Breast epithelium (tissue), 4 donors: ENCODE measurements at places on chromosomes 6 and 20. TPM values are rescaled to one million over a fixed set of nuclear protein-coding genes. Genes with fewer than 3 reads are reported as not detected.

DNA sequence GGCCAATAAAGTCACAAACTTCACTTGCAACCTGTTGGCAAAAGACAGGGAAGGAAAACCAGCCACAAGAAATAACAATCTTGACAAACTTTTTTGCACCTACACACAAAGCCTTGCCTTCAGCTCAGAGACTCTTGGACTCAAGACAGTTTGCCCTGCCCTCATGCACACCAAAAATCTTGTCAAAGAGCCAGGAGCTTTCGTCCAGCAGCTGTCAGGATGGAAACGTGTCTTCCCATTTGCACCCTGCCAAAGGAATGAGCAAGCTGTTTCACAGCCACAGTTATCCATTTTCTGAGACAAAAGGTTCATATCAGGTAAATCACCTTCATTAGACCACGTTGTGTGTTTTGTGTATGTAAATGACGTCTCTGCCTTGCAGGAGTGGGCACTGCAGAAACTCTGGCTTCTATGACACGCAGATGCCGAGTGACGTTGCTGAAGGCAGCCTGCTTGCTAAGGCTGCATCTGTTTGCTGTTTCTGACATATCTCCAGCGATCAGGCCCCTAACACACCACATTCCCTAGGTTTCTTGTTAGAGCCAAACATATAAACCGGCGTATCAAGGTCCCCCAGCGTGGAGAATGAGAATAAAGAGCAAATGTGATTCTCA, 193.4 kb downstream of the SYNDIG1 start:
- no peak for DNase-seq

- DNase-seq: no peak
Observed at GRCh38 chr20:51666126-51666525, 102.1 kb downstream of the ATP9A start.

- DNase-seq: no peak
Observed at GRCh38 chr6:40477246-40478126, 109.7 kb downstream of the LRFN2 start.

The ALDH5A1 gene
- total RNA-seq: 6.4 TPM

DNA sequence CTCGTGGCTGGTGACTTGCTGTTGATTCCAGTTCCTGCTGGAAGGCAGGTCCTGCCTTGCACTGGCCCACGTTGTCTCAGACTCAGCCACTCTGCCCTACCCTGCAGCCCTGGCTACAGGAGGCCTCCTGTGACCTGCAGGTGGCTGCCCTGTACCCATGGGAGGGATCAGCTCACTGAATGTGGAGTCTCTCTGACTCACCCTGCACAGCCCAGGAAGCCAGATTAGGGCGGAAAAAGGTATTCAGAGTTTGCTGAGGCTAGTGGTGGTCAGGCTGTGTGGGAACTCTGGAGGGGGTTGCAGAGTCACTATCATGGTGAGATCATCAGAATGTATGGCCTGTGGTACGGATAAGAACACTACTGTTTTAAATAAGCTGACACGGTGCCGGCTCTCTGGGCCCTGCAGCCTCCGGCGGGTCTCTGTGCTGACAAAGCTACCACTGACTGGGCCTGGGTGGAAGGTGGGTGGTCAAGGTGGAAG, 24.7 kb upstream of the PYGB start:
- DNase-seq: no peak

DNA sequence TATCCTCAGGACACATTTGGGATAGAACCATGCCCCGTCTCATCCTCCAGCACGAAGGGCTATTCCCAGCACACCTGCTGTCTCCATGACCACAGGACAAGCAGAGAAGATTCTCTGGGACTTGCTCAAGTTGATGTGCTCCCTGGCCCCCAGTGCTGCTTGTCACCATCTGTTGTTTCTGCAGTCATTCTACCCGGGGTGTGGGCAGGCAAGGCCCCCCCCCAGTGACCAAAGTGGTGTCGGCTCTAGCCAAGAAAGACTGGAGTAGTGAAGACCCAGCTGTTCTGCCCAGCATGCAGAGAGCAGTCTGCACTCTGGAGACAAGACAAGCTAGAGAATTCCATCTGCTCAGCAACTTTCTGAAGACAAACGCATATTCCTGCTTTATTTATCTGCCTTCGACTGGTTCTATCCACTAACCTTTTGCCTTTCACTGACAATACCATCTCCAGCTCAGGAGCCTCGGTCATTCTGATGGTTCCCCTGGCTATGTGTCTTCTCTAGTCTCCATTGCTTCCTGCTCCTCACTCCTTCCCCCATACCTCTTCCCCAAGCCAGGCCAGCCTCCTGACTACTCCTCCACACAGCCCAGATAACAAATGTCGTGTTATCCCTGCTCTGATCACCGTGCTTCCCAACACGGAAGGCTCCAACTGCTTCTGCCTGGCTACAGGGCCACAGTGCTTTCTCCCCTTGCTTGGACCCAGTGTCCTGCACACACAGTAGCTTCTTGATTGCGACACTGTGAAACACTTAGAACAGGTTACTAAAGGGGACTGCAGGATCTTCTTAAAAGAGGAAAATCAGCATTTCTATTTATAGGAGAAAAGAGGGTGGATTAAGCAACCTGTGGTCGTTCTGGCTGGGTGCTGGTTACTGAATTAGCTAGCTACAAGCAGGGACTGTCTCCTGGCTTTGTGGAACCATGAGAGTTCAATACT, 86.7 kb upstream of the EMILIN3 start:
- no peak for DNase-seq

- no peak for DNase-seq
Observed at GRCh38 chr6:1436334-1437306, 47.2 kb downstream of the FOXF2 start.

The RIOK1 gene
- total RNA-seq: 38.6 TPM

The GABRR1 gene
- total RNA-seq: not detected

DNA sequence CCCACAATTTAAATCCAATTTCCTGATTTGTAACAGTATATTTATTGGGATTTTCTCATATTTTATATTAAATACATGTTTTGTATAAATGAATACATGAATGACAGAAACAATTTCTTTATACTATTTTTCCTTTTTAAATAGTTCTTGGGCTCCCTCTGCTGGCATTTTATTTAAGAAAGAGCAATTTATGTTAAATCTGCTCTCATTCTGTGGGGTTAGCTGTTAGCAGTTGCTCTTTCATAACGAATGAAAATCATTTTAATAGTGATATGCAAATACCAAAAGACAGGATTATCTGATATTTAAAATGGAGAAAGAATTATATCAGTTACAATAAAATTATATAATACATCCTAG, 118.3 kb downstream of the RALGAPA2 start:
- no peak for DNase-seq

GRCh38 chr6:57268294-57268640, 46.2 kb upstream of the RAB23 start:
- no peak for DNase-seq

The MATN4 gene
- 1.6 TPM for total RNA-seq

GRCh38 chr6:131124336-131125071, 10.8 kb upstream of the AKAP7 start:
- DNase-seq: no peak

The DLL1 gene
- total RNA-seq: 12.3 TPM

The CPNE5 gene
- 3.7 TPM for total RNA-seq

DNA sequence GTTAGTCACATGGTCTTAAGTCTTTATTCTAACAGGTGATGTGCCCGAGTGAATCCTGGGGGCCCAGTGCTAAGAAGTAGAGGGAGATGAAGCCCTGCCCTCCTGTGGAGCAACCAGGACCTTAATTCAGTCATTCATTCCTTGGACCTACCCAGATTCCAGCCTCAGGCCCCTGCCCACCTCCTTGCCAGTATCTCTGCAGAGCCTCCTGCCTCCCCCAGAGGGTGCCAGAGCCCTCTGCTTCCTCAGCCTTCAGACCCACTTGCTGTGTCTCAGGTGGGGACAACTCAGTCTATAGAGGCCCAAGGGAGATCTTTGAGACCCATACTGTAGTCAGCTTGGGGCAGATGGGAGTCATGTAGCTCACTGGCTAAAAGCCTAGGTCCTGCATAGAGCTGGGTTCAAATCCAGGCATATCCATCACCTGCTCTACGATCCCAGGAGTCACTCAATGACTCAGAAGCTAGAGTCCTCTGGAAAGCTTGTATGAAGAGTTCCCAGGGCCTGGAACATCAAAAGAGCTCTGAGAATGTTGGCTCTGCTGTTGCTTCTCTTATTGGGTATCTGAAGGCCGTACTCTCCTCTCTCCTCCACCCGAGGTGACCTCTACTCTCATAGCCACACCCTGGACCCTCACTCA, 3.9 kb upstream of the SIGLEC1 start:
- DNase-seq: no peak

DNA sequence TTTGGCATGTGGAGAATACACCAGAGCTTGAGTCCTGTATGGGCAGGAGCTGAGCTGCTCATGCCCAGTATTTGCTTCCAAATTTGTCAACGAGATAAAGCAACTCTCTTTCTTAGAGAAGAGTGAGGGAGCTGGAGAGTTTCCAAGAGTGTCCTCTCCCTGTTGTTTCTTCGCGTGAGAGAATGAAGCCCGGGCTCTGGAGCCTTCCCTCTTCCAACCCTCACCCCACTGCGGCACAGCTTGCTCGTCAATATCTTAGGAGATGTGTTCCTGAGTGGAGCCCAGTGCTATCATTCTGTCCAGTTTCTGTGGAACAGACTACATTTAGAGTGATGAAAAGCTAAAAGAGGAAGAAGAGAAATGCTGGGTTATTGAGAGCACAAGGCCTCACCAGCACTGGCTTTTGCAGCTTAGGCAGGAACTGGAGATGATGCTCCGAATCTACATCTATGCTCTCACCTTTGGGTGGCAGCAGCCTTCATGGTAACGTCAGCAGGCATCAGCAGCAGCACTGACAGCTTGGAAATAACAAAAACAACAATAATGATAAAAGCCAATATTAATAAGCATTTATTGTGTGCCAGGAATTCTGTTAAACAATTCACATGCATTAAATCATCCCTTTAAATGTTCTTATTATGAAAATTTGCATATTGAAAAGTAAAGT, 66.5 kb upstream of the TFB1M start:
- no peak for DNase-seq

The EPHA7 gene
- 0.80 TPM for total RNA-seq

- no peak for DNase-seq
Observed at GRCh38 chr6:106988664-106989063, 14.1 kb upstream of the CD24 start.

GRCh38 chr6:98067375-98067774, 767.0 kb upstream of the POU3F2 start:
- DNase-seq: no peak

GRCh38 chr6:85641897-85642773, 551 bp downstream of the SYNCRIP start:
- peak; percentile 62 for DNase-seq

The TMEM217 gene
- 1.0 TPM for total RNA-seq

DNA sequence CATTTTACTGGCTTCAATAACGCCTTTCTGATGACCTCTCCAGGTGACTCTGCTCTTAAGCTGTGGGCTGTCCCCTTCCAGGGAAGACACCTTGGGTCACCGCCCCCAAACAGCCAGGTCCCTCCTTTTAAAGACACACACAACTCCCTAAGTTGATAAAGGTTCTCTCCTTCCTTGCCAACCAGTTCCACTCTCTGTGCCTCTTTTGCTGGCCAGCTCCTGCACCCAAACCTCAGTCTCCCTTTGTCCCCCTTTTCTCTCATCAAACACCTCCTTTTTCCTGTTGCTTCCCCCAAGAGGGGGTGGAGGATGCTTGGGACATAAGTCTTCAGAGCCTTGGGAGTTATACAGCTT, 1.0 kb downstream of the NCOA6 start:
- peak; percentile 65 for DNase-seq

The FAM83C gene
- total RNA-seq: not detected

The LY6G6C gene
- total RNA-seq: not detected
